Brain pericyte (primary cell): ENCODE measurements at places on chromosomes 12 and 14.

DNA sequence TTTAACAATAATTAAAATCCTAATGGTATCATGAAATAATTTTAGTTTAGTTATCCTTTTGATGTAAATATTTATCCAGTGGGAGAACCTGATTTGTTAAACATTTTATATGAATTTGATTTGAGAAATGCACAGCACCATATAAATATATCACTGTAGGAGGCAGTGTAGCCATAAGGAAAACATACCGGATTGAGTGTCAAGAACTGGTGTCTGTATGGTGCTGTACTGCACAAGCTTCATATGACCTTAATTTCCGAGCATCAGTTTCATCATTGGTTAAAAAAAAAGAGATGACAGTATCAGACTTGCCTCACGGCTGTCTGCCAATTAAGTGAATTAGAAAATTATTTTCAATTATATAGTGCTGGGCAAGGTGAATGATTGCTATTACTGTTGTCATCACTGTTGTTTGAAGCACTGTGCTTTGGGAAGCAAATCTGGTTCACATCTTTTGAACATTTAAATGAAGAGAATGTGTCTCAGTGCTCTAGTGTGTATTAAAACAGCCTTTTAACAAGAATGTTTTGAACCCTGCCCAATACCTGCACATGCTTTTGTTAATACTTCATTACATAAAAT, 72.1 kb downstream of the TMTC2 start:
- DNase-seq, result no peak

DNA sequence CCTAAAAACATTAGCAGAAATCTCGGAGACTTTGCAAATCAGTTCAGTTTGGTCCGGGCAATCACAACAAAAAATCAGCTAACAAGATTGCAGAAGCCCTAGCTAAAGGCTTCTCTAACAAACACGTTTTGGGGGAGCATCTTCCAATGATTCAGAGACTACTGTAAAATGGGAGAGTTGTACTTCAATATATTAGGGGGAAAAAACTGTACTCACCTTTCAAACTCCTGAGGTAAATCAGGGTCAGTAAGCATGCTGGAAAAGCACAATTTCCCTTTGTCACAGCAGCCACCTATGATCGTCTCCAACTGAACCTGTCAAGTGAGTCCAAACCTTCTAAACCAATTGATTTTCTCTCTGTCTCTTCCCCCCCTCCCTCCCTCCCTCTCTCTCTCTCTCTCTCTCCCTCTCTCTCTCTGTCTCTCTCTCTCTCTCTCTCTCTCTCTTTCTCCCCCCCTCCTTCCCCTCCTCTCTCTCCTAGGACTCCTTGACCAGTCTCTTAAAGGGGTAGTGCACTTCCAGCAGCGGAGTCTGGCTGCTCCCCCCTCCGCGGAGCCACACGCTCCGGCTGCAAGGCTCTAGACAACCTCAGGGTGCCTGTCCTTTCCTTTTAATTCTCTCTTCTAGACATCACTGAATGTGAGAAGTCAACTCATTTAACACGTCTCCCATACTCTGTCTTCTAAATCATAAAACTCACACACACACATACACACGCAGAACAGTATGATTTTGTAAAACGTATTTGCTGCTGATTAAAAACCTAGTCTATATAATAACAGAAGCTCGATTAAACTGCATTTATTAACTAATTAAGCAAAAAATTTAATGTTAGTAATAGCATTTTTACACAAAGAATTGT, at the start of gene SOX5:
SOX5 (minus strand) TSS at position 323 of the 862 bp plus-strand sequence; CDS start at position 254, 69 bp downstream.
- peak; percentile 44 for DNase-seq

GRCh38 chr12:131364903-131365820, 345.7 kb upstream of the SFSWAP start:
- DNase-seq, result no peak

DNA sequence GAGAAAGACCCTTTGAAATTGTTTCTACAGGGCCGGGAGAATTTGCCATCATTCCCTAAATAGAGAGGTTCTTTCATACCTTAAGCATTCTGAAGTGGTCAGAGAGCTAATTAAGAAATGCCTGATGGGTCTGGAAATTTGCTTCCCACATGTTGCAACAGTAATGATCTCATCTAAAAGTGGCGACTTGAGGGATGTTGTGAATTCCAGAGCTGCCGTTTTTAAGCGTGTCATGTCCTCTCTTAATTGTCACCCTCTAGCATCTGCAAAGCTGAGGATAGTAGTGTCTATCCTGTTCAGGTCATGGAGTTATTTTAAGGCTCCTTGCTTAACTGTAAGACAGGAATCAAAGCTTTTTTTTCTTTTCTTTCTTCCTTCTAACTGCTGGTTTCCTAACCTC, 60.4 kb downstream of the FOS start:
- no peak for DNase-seq

DNA sequence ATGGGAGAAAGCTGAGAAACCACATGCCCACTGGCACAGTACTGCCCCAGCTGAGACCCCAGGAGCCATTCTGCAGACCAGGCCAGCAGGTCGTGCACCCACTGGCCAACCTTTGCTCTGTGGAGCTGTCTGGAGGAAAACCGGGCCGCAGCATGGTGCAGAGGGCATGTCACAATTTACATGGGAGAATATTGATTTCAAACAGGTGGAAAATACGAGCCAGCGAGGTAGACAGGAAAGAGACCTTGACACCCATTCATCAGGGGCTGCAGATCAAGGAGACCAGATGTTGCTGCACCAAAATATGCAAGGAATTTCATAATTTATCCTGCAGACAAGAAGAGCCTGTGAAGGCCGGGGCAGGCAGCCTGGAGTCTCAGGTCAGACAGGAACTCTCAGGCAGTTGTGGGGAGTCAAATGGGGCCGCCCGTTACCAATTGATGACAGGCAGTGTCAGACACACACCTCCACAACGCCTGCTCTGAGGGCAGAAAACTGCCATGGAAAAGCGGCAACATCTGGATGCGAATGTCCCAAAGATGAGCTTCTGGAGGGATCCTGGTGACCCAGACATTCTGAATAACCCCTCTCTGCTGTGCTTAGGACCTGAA, 74.6 kb upstream of the BCL11B start:
- no peak for DNase-seq

GRCh38 chr12:30014991-30015390, 231.2 kb upstream of the TMTC1 start:
- DNase-seq, result no peak

DNA sequence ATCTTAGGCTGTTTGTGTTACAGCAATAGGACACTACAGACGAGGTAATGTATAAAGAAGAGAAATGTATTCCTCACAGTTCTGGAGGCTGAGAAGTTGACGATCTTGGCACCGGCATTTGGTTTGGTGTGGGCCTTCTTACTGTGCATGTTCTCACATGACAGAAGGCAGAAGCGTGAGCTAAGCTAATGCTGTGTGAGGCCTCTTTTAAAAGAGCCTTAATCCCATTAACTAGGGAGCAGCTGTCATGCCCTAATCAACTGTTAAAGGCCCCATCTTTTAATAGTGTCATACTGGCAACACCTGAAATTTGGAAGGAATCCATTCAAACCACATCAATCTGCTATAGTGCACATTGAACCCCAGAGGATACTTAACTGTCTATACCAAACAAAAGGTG, 992.9 kb downstream of the GALC start:
- no peak for DNase-seq

DNA sequence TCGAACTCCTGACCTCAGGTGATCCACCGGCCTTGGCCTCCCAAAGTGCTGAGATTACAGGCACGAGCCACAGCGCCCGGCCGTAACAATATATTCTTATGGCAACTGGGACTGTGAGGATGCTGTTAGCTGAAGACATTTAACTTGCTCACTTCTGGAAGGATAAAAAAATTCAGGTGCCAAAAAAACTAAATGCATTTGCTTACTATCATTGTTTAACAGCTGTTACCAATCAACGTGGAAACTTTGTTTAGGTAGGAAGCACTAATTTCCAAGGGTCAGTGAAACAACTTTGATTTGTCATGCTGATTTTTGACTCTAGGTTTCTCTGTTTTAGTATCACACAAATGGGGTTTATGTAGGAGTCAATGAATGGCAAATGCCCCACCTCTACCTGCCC, 297.3 kb downstream of the ERC1 start:
- DNase-seq, result no peak

DNA sequence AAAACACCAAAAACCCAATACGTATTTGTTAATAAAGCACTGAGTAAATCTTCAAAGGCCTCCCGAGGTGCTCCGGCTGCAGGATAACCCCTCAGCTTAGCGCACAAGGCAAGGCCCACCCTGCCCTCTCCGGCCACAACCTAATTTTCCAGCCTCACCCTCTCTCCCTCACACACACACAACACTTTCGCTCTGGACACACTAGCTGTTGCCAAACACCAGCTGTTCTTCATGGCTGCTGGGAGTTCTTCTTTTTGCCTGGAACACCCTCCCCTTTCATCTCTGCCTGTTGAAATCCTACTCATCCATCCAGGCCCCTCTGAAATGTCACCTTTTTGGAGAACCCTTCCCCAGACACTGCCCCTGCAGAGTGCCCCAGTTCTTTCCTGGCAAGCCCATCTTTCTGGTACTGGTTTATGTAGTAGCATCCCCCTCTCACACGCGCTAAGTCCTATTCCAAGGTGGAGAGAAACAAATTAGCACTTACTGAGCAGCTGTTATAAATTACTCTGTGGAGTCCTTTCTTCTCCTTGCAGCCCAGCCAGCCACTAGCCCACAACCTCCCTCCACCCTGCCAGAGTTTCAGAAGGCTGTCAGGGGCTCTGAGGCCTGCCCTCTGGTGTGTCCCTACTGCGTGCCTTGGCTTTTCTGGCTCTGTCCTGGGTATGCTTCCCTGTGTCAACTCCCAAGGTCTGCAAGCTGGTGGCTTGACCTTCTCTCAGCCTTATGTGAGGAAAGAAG, 805 bp upstream of the CRACR2A start:
- no peak for DNase-seq

- no peak for DNase-seq
Observed at GRCh38 chr14:95185767-95186392, 28.6 kb upstream of the DICER1 start.
